IPS DF 19.7 (cell line): ENCODE measurements at places on chromosomes 12 and 14.
A peak's percentile ranks its signal among the peaks of the same experiment; 100 is the strongest.

- DNase-seq = peak; percentile 30
These were observed 37.7 kb upstream of the FOXJ2 start for GRCh38 chr12:7994731-7995205.

DNA sequence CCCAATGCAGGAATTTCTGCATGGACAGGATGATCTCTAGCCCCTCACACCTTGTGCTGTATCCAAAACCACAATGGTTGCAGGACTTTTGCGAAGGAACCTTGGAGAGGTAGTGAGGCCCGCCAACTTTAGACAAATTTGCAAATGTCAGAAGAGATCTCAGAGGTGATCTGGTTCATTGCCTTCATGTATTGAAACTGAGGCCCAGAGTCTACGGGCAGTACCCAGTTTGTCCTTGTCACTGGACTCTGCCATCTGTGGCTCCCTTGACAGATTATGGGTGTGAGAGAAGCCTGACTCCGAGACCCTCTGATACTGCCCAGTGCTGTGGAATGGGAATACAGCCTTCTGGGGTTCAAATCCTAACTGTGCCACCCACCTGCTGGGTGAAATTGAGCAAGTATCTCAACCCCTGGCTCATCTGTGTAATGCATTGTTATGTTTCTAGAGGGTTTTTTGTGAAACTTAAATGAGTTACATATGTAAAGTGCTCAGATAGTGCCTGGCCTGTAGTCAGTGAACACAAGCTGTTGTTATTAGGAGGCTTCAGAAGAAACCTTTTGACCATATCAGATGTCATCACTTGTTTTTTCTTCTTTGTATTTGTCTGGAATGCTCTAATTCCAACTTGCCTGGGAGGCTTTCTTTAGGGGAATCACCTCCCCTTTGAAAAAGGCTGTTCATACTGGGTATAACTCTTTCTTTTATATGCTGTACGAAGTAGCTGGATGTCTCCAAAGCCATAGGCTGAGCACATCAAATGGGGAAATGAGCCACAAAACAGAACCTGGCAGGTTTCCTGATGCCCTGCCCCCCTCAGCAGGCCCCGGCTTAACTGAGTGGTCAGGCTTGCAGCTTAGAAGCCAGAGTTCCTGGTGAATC is 71.4 kb upstream of the SRSF5 start:
- DNase-seq = no peak

DNA sequence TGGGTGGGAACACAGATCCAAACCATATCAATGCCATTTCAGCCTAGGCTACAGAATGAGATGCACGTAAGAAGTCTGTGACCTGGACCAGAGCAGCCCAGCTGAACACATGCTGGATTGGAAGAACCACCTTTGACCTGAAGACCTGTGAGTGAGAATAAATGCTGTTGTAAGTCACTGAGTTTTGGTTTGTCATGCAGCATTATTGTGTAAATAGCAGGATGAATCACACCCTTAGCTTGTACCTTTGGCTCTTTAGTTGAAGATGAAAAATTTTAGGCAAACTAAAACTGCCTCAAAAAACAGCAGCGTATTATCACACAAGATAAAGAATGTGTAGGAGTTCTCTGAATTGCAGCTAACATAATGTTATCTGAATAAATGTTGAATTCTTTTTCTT is 199.4 kb upstream of the LRIG3 start:
- no peak for DNase-seq

GRCh38 chr14:105015242-105015641 is 5.6 kb downstream of the CDCA4 start:
- no peak for DNase-seq

DNA sequence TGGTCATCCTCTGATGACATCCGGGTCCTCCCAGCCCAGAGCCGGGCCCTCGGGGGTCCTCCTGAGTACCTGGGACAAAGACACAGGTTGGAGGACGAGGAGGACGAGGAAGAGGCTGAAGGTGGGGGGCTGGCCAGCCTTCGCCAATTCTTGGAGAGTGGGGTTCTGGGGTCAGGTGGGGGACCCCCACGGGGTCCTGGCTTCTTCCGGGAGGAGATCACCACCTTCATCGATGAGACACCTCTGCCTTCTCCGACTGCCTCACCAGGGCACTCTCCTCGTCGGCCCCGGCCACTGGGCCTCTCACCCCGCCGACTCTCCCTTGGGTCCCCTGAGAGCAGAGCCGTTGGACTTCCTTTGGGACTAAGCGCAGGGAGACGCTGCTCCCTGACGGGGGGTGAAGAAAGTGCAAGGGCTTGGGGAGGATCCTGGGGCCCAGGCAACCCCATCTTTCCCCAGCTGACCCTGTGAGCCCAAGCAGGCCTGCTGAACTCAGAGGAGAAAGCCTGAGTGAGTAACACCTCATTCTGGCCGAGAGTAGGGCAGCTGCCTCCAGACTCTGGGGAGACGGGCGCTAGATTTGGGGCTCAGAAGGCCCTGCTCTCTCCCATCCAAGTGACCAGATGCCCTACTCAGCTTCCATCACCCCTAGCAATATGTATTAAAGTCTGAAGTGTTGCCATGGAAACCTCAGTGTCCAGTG is 1.3 kb upstream of the P3H3 start:
- DNase-seq = no peak

GRCh38 chr14:66311990-66312389 is 174.2 kb upstream of the CCDC196 start:
- DNase-seq = no peak

- DNase-seq = no peak
These were observed 65.7 kb downstream of the TMEM30B start for GRCh38 chr14:61215222-61216020.

GRCh38 chr12:88750867-88751543 is 170.7 kb upstream of the KITLG start:
- DNase-seq = no peak

DNA sequence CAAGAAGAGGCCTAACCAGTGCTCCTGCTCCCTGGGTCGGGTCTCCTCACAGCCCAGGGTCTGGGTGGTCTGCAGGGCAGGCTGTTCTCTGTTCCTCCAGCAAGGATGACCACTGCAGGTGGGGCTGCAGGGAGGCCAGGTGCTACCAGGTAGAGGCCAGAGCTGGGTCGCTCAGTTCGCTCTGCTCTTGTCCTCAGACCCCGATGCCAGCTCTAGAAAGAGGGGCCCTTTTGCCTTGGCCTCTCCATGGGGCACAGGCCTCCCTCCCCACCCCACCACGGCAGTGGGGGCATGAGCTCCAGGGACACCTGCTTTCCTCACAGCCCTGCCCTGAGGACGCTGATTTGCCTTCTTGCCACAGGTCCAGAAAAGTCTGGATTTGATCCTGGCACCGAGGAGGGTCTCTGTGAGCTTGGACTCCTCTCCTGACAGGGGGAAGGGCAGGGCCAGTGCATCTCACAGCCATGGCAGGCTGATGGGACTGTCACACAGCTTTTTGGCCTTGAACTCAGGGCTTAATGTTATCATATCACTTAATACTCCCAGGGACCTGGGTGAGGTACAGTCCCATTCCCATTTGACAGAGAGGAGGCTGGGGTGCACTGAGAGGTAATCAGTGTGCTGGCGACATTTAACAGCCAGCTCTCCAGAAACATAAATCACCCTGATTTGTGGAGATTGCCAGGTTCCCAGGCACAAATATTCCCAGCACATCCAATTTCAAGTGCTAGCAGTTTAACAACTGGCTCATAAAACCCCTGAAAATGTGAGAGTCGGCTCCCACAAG is 273.0 kb upstream of the SFSWAP start:
- no peak for DNase-seq

DNA sequence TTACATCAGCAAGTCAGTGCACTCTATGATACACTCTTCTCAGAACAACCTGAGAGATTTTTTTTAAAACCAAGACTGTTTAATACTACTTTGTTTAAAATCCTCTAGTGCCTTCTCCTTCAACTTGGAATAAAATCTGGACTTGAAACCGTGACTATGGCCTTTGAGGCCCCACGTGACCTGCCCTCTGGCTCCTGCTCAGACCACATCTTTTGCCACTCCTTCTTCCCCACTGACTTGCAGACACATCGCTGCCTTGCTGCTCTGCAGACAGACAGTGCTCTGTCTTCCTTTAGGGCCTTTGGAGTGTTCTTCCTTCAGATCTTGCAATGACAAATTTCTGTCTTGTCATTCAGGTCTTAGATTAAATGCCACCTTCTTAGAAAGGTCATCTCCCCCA is 48.5 kb downstream of the TTC8 start:
- DNase-seq = no peak
